Neural progenitor cell (in vitro differentiated cells): ENCODE measurements at places on chromosomes 12 and 14.

DNA sequence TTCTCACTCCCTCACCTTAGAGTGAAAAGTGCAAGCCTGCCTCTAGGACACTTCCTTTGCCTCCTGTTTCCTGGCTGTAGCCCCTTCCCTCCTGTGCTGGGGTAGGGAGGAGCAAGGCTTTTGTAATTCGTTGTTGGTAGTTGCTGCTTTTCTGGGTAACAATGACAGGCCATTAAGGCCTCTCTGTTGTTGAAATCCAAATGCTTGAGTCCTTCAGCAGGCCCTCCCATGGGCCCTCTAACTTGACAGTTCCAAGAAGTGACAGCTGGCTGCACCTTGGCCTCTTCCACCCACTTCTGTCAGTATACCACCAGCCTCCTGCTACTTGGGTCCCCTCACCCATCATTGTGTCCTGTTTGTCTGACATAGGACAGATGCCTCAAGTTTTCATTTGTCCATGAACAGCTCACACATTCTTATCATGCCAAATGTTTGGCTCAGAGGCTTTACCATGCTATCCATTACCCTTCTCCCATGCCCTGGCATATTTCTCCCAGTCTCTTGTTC is 103.7 kb upstream of the PDE3A start:
- no peaks in the 10 kb centered on the region for H3K36me3 ChIP-seq
- no peaks in the 10 kb centered on the region for H3K27me3 ChIP-seq
- H3K27ac ChIP-seq = no peak overlapping the region
- peaks cover 26% of the 10 kb centered on the region for H3K4me1 ChIP-seq
- no peak overlapping the region for H3K4me3 ChIP-seq

DNA sequence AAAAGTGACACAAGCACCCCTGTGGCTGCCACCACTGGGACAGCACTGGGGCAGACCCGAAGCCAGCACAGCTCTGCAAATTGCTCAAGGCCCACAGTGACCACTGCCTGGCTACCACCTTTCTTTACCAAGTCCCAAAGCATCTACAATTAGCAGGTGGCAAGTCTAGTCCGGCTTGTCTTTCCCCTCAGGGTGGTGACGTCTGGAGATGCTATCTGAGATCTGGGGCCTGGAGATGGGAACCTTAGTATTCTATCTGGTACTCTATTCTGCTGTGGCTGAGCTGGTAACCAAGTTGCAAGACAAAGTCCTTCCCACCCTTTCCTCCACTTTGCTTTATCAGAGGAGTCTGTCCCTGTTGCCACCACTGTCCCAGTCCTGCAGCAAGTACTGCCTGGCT is 1010.1 kb upstream of the FLRT2 start:
- no peak overlapping the region for H3K27ac ChIP-seq
- H3K27me3 ChIP-seq = no peaks in the 10 kb centered on the region
- H3K4me1 ChIP-seq = no peaks in the 10 kb centered on the region
- H3K36me3 ChIP-seq = peaks cover 5% of the 10 kb centered on the region
- no peak overlapping the region for H3K4me3 ChIP-seq

- H3K27ac ChIP-seq = no peak overlapping the region
- H3K4me1 ChIP-seq = peaks cover 12% of the 10 kb centered on the region
- peak; percentile 65 for DNase-seq
- peak overlapping the region; percentile 94 for H3K4me3 ChIP-seq
These were observed 2.2 kb downstream of the RCOR1 start for GRCh38 chr14:102594514-102595175.

GRCh38 chr14:68297876-68298468 is 478.4 kb downstream of the RAD51B start:
- no peaks in the 10 kb centered on the region for H3K36me3 ChIP-seq
- peaks cover 24% of the 10 kb centered on the region for H3K4me1 ChIP-seq
- no peaks in the 10 kb centered on the region for H3K27me3 ChIP-seq
- H3K4me3 ChIP-seq = no peak overlapping the region
- H3K27ac ChIP-seq = peak overlapping the region; percentile 27

DNA sequence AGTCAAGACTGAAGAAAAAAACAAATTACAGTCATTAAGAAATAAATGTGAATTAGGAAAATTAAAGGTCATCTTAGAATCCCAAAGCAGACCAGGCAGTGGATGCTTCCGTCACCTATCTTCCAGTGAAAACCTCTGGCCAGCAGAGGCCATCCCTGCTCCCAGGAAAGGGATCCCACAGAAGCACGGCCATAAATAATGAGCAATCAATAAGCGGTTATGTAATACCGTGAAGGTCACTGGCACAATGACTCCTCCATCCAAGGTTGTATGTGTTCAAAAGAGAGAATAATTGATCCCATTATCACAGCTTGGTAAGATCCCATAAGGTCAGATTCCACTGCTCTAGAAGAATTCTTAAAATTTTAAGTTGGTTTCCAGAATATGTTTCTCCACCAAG is 85.7 kb downstream of the PPP2R5E start:
- H3K4me3 ChIP-seq = no peak overlapping the region
- peaks cover 6% of the 10 kb centered on the region for H3K4me1 ChIP-seq
- DNase-seq = no peak
- H3K27me3 ChIP-seq = no peaks in the 10 kb centered on the region
- no peak overlapping the region for H3K27ac ChIP-seq
- no peaks in the 10 kb centered on the region for H3K36me3 ChIP-seq

DNA sequence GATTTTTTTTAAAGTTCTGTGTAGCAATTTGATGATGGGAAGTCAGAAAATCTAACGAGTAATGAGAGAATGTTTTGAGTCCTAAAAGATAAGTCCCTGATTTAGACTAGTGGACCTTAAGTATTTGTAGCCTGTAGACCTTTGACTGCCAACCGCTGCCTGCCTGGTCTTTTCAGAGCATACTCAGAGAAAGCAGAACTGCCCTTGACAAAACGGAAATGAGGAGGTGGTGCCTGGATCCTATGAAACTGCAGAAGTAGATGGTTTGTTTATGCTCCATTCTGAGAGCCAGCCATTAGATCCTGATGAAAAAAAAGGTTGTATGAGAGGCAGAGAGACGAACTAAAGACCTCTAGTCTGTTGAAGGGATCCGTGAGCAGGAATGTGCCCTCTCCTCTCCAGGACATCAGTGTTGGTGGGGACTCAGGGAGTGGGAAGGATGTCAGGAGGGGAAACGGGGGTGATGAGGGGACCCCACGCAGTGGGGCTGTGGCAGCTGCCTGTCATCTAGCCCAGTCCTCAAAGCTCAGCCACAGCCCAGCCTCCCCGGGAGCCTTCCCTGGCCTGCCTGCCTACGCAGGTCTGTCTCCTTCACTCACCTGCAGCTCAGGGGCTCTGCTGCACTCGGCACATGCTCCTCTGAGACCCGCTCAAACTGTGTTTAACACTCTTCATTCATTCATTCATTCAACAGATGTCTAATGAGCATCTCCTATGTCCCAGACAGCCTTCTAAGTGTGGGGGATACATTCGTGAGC is 447.5 kb downstream of the AACS start:
- no peaks in the 10 kb centered on the region for H3K36me3 ChIP-seq
- no peak overlapping the region for H3K27ac ChIP-seq
- H3K4me1 ChIP-seq = no peaks in the 10 kb centered on the region
- DNase-seq = no peak

- H3K4me1 ChIP-seq = peaks cover 6% of the 10 kb centered on the region
- DNase-seq = no peak
- H3K27me3 ChIP-seq = no peaks in the 10 kb centered on the region
- H3K4me3 ChIP-seq = no peak overlapping the region
- no peak overlapping the region for H3K27ac ChIP-seq
These were observed 36.7 kb upstream of the CLIP1 start for GRCh38 chr12:122459211-122459610.

GRCh38 chr12:127742231-127742630 is 524.7 kb upstream of the TMEM132C start:
- no peaks in the 10 kb centered on the region for H3K4me1 ChIP-seq
- H3K4me3 ChIP-seq = no peak overlapping the region
- H3K27ac ChIP-seq = no peak overlapping the region
- no peak for DNase-seq
- H3K27me3 ChIP-seq = no peaks in the 10 kb centered on the region

DNA sequence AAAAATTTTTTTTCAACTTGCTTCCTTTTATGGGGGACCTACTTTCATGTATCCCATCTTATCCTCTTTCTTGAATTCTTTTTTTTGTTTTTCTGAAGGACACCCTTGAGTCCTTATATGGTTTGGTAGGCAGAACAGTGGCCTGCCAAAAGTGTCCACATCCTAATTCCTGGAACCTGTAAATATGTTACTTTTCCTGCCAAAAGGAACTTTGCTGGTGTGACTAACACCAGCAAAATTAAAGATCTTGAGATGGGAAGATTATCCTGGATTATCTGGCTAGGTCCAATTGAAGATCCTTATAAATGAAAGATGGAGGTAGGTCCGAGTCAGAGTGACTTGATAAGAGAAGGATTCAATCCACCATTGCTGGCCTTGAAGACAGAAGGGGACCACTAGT is 5.3 kb downstream of the NUBPL start:
- H3K27ac ChIP-seq = no peak overlapping the region
- peaks cover 3% of the 10 kb centered on the region for H3K36me3 ChIP-seq
- peaks cover 5% of the 10 kb centered on the region for H3K4me1 ChIP-seq
- H3K4me3 ChIP-seq = no peak overlapping the region
- no peaks in the 10 kb centered on the region for H3K27me3 ChIP-seq
- no peak for DNase-seq

DNA sequence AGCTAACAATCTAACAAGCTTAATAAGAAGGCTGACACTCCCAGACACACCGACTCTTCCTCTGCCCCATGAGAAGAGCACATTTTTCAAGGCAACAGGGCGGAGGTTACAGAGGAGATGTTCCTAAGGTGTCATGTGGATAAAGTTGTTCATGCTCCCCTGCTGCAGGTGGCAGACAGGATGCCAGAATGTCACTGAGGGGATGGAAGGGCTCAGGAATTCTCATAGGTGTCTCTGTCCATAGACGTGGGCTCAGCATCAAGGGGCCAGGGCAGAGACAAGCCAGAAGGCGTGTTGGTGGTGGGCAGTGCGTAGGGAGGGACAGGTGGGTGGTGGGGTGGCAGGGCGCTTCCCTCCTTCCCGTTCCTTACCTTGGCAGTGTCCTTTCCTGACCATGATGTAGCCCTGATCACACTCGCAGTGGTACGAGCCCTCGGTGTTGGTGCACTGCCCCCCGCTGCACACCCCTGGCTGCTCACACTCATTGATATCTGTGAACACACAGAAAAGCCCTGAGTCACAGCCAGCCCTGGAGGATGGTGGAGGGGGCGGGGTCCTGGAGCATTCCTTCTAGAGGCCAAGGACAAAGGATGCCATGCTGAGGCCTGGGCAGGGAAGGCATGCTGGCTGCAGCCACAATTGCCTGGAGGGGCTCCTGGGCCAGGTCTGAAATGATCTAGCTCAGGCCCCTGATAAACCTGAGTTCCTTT is 23.0 kb downstream of the ISCA2 start:
- peaks cover 4% of the 10 kb centered on the region for H3K4me1 ChIP-seq
- H3K27me3 ChIP-seq = no peaks in the 10 kb centered on the region
- no peak overlapping the region for H3K4me3 ChIP-seq
